ENCODE measurements at places on chromosomes 3 and 15.

DNA sequence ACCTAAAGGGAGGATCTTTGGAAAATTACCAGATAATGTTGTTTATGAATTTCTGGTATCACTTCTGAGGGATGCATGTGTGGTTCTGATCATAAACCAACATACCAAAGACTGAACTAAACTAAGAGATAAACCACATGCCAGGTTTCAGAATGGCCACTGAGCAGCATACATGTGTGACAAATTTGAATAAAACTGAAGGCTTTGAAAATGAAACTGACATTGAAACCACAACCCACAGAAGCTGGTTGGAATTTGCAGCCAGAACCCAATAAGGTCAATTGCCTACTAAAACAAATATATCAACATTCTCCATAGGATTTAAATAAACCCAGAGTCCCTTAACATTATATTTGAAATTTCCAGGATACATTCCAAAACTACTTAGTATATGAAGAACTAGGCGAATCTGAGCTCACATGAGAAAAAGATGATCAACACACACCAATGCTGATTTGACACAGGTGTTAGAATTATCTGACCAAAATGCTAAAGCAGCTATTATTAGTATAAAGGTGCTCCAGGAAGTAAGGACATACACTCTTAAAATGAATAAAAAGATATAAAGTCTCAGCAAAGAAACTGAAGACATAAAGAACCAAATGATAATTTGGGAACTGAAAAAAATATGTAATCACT, 125.0 kb downstream of the ZNF280D start:
- DNase-seq: no peak

- no peak for DNase-seq
Observed at GRCh38 chr3:135869439-135870105, 96.0 kb upstream of the PPP2R3A start.

GRCh38 chr3:108103040-108103751, 12.4 kb upstream of the CD47 start:
- DNase-seq: no peak

- no peak for DNase-seq
Observed at GRCh38 chr3:104461431-104461830, 905.3 kb upstream of the ALCAM start.

- no peak for DNase-seq
Observed at GRCh38 chr15:67832897-67833709, 6.7 kb downstream of the RNU6-1 start.

GRCh38 chr3:137163241-137163871, 205.6 kb downstream of the IL20RB start:
- DNase-seq: no peak

DNA sequence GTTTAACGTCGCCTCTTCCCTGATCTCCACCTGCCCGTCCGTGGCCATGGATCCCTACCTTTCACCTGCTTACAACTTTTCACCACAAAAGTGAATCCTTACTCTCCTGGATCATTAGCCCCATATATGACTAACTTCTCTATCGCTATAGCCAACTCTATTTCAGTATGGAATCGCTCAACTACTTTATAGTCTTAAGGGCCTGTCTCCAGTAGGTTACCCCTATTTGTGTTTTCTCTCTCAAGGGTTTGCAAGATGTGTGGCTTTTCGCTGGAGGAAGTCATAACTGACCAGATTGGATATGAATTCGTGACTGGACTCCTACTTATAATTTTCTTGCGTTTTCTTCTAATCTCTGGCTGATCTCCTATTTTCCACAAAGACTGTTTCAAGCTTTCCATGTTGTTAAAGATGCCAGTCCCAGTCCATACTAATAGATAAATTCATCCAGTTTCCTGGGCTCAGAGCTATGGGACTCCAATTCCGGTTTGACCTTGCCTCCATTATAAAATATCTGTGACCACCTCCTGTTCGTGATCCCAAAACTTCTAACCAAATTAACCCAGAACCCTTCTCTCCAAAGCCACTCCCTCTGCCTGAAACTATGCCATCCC, 1.3 kb upstream of the STAG1 start:
- no peak for DNase-seq

GRCh38 chr3:106261396-106261795, 392.6 kb upstream of the CBLB start:
- no peak for DNase-seq

DNA sequence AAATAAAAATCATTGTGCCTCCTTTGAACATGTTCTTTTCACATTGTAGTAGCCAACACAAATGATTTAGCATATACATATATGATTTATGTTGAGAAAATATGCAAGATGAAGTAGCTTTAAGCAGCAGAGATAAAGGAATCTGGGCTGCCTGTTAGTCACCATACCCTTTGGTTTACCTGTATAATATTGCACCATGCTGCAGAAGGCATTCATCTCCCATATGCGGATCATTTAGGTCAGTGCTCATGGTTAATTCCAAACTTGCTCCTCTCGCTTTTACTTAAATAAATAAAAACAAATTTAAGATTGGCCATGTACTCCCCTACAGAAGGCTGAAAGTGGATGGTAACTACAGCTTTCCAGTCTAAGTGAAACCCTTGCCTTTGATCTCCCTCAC, 86.7 kb upstream of the TBL1XR1 start:
- DNase-seq: no peak

DNA sequence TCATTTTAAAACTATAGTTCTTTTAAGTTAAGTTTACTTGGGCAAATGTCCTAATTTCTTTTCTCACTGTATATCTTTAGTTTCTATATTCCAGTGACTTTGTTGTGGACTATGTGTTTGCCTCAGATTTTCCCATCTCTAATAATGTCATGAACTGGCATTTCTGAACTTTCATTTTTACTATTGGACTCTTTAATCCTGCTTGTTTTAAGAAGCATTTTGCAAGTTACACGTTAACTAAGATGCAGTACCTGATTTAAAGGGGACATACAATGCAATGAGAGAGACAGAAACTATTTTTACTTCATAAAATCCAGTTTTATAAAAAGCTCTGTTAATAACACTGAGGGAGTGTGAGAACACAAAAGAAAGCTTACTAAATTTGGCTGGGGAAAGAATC, 58.6 kb upstream of the PHLDB2 start:
- DNase-seq: no peak

DNA sequence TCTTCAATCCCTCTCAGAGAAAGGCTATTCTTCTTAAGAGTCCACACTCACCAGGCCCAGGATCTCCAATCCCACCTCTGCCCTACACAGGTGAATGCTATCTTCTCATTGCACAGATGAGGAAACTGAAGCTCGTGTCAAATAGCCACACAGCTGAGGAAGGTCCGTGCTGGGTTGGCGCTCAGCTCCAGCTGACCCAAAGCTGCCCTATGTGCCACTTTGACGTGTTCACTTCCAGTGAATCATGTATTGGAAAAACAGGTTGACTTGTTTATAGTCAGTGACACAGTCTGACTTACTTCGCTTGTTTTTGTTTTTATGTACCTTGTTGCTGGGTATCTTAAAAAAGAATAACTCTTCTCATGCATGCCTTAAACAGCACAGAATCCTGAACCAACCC, 32.4 kb upstream of the ALDH1A3 start:
- no peak for DNase-seq

- no peak for DNase-seq
Observed at GRCh38 chr3:191137708-191138107, 61.3 kb upstream of the OSTN start.

DNA sequence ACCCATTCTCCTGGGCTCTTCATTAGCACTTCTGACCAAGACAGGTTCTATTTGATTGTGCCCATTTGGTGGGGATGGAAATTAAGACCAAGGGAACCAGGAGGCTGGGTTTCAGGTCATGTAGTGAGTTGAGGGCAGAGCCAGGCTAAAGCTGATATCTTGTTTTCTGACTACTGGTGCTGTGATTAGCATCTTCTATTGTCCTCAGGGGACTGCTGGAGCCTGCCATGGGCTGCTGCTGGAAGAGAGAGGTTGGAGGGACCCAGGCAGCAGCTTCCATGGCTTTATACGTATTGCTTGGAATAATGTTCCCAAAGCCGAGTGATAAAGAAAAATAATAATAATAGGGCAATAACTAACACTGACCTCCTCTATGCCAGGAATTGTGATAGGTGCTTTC, 211.4 kb upstream of the ROPN1 start:
- no peak for DNase-seq

DNA sequence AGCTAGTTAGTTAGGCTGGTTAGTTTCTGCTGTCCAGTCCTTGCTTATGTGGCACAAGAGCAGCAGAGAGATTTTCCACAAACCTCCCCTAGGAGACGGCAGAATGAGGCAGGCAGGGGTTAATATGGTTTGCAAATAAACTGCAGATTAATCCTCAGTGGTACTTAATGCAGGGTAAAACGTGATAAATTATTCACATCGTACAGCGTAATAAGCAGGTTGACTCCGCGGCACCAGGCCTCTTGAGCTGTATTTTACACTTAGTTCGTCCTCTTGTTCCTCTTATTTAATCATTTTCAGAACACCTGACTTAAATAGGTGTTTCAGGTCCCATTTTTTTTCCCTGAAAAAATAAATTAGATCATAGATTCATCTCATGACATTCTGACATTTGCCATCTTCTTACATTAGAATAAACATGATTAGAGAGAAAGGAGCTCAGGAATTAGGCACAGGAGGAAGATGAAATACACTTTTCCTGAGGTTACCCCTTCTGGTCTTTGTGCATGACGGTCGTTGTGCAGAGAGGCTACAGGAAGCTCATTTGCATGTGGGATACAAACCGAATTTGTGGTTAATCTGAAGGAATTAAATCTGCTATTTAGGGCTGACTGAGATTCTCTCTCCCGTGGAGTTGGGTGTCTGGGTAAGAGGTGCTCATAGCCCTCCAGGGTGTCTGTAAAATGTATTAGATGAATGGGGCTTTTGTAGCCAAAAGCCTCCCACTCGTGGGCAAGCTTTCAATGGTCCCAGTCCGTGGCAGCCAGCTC, 27.1 kb upstream of the VPS8 start:
- no peak for DNase-seq

DNA sequence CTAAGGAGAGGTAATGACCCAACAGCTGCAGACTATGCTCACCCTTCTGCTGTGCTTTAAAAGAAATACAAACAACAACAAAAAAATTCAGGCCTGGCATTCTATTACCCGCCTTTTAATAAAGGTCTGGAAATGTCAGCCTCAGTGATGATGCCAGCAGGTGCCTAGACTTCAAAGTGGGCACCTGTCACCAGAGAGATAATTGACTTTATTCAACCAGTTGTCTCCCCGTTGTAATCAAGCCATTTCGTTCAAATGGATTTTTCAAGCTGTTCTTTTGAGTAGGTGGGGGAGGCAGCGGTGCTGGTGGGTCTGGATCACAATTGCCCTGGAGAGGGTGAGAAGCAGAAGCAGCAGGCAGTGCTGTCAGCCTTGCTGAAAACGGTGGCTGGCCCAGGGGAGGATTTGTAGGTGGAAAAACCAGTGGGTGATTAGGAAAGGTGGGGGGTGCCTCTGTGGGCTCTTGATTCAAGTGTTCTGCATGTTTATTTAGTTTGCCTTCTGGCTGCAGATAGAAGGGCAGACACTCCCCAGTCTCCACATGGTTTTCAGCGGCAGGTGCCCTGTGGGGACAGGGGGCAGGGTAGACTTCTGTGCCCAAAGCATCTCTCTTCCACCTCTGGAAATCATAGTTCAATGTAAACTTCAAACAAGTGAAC, 300.2 kb upstream of the SLCO3A1 start:
- DNase-seq: no peak

- DNase-seq: no peak
Observed at GRCh38 chr3:35201211-35201610, 438.1 kb upstream of the ARPP21 start.

- DNase-seq: no peak
Observed at GRCh38 chr3:25817107-25817506, 27.2 kb downstream of the OXSM start.

DNA sequence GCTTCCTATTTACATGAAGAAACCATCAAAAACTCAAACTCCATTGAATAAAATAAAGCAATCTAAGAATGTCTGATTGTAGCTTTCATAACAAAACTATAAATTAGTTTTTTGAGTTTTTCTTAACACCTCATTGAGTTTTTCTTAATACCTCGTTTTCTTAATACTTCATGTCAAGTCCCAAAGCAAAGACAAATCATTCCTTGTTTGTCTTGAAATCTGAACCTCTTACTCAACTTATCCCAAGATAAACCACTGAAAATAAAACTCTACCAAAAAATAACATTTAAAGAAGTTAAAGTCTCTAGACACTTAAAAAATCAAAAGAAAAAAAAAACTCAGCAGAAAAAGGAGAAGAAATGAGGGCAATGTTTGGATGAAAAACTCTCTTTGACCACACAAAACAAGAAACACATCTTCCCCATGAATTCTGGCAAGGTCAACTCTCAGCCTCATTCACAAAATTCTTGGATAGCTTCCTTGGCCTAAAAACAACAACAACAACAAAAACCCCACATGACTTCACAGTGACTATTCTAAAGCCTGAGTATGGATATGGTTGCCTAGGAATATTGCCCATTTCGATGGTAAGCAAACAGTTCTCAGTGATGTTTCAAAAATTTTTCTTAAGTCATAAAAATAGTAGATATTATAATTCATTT, 38.2 kb downstream of the TMCC1 start:
- DNase-seq: peak; percentile 73

- no peak for DNase-seq
Observed at GRCh38 chr3:43709022-43709421, 18.3 kb downstream of the ABHD5 start.

DNA sequence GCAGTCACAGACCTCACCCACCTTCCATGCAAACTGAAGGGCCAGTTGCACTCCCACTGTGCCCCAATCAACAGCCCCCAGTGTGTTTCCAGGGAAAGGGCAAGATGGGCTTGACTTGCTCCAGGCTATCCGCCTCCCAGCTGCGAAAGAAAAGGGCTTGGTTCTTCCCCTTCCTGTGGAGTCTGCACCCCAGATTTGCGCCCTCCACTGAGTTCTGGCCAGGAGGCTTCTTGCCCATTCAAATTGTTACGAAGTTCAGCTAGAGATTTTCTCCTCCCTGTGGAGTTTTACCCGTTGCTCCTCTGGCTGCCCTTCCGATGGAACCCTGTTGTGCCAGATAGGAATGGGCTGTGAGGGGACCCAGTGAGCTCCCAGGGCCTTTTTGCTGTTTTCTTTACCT, 1096.9 kb upstream of the ALCAM start:
- DNase-seq: no peak

DNA sequence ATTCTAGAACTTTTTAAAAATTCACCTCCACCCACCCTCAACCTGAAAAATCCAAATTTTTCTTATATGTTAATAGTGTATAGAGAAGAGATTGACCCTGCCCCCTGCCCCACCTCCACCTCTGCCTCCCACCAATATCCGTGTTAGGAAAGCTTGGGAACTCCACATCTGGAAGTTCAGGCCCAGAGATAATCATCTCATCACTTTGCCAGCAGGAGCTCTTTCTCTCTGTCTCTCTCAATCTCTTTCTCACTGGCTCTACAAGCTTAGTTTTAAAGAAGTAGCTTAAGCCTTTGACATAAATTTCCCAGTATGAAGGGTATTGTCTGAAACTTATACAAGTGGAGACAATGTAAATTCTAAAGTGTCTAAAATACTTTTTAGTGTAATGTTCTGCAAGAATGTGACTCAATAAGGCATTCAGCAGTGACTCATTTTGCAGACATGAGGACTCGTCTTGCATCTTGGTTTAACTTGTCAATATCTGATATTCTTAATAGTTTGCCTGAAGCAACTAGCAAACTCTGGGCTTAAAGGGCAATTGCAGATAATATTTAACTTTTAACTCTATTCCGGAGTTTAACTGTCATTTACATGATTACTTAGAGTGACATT, 299.8 kb upstream of the EPHA3 start:
- no peak for DNase-seq
